Islet precursor cell (in vitro differentiated cells): ENCODE measurements at places on chromosomes 16 and 17.

DNA sequence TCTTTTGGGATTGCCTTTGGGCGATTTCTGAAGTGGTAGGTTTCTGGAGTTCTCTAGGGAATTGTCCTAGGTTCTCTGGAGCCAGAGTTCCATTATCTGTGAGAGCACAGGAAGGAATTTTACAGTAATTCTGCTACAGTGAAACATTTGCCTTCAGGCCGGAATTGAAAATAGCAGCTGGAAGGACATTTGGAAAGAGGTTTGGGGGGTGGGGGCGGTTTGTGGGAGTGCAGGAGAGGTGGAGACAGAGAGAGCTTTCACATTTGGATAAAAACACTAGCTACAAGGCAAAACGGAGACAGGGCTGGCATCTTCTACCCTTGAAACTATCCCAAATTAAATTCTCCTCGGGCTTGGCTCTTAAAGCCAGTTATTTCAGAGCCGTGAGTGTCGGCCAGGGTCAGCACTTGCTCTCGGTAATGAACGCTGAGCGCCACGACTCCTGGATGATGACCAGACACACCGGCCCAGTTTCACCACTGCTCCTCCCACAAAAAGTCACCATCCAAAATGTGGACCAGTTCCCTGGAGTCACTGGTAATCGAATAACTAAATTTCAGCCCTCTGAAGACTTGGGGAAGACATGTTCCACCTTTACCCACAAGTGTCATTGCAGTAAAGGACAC, 67.7 kb upstream of the TANC2 start:
- peak; percentile 95 for DNase-seq

DNA sequence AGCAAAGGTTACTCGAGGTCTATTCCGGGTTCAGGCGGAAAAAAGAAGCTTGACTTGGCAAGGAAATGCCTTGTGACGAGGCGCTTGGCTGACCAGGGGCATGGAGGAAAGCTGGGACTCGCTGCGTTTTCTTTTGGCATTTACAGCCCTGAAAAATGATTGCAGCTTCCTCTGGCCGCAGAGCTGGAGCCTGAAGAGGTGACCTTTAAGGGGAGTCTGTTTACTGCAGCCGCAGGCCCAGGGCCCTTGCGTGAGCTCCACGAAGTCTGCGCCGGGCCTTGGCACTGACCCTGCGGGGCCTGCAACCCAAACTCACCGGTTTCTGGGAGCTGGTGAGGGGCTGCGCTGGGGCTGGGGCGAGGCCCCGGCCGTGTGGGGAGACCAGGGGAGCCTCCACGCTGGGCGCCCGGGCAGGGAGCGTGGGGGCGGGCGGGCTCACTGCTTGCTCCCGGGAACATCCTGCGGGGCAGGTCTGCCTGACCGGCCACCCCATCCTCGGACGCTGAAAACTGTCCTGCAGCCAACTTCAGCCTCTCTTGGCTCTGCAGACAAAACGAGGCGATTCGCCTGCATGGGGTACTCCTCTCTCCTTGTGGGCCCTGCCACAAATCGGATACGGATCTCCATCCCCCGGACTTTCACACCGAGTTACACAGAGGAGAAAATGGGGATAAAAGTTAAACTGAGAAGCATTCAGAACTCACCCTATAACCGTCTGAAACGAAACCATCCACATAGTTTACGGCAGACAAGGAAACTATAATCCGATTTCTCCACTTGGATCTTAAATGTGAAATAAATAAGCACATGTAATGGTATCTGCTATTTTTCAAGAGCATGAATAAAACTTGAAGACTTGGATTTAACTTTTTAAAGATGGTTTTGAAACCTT, 206.3 kb upstream of the FOXF1 start:
- DNase-seq, result no peak

- DNase-seq, result no peak
Observed at GRCh38 chr16:68079626-68080344, 5.4 kb upstream of the NFATC3 start.

- no peak for DNase-seq
Observed at GRCh38 chr16:88994695-88995094, 17.7 kb upstream of the CBFA2T3 start.

GRCh38 chr16:9049241-9049640, 42.2 kb upstream of the HAPSTR1 start:
- DNase-seq, result no peak

- no peak for DNase-seq
Observed at GRCh38 chr17:80779961-80780380, 211.7 kb upstream of the CHMP6 start.

- no peak for DNase-seq
Observed at GRCh38 chr16:7867831-7868230, 535.2 kb downstream of the RBFOX1 start.

- no peak for DNase-seq
Observed at GRCh38 chr17:55344514-55344997, 77.1 kb downstream of the MMD start.

DNA sequence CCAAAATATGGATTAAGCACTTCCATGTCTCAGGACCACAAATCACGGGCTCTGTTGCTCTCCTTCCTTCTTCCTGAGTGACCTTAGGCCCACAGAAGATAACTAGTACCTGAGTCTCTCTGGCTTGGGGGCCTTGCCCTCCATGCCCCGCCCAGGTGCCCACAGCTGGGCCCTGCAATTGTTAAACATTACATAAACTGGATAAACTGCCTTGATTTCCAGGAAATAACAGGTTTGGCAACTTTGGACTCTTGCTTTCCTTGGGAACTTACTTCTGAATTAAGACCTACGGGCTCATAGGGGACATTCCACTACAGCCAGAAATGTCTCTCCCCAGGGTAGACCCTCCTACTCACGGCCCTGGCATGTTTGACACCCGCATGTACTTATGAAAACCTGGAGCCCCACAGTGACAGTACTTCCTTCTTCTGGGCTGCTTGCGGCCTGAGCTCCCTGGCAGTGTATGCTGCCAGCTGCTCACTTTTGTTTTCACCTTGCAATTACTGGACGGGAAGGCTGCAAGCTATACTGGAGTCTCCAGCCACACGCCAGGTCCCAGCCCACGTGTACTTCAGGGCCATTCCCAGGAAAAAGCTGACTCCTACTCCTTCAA, 2.3 kb upstream of the UBALD2 start:
- peak; percentile 79 for DNase-seq

GRCh38 chr16:85306071-85306792, 194.0 kb upstream of the CIBAR2 start:
- peak; percentile 94 for DNase-seq

GRCh38 chr17:18992454-18993130, 12.0 kb downstream of the FAM83G start:
- no peak for DNase-seq

GRCh38 chr16:66408163-66409048, 18.7 kb upstream of the BEAN1 start:
- peak; percentile 93 for DNase-seq

GRCh38 chr17:21239680-21240368, 13.4 kb downstream of the NATD1 start:
- peak; percentile 89 for DNase-seq

- DNase-seq, result no peak
Observed at GRCh38 chr17:81334987-81335772, 40.1 kb upstream of the SLC38A10 start.

DNA sequence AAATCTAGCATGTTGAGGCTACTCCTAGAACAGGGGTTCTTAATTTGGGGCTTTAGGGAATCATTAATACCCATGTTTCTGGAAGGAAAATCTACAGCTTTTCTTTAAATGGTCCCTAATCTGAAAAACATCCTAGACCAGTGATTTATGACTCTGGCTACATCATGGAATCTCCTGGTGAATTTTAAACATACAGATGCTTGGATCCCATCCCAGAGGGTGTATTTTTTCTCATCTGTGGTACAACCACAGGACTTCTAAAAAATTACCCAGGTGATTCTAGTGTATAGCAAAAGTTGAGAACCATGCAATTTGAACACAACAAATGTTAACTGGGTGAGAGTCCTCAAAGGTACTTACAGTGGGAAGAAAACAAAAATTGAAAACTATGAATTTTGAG, 41.5 kb downstream of the KANSL1 start:
- DNase-seq, result no peak

GRCh38 chr16:2428051-2428783, 1.0 kb upstream of the CCNF start:
- DNase-seq, result peak; percentile 82

DNA sequence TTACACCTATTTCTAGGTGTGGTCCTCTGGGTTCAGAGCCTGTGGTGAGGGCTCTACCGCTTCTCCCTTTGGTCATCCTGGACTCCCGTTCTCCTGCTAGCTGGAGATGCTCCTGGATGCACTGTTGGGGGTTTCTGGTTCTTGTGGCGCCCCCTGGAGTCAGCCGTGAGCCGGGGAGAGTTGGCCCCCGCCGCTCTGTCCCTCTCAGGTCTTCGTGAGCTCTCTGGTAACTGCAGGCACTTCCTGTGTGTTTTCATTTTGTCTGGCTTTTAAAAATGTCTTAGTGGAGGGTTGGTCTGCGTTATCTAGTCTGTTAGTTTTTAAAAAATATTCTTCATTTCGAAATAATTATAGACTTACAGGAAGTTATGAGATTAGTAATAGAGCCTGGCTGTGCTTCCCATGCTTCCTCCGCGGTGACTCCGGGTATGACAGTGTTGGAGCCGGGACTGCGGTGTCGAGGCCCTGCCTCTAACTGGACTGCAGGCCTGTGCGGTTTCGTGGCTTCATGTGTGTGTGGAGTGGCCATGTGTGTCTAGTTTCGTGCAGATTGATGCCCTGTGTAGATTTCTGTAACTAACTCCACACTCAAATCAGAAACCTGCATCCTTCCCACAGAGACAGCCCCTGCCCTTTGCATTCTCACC, 78.0 kb upstream of the ZNF750 start:
- peak; percentile 81 for DNase-seq

DNA sequence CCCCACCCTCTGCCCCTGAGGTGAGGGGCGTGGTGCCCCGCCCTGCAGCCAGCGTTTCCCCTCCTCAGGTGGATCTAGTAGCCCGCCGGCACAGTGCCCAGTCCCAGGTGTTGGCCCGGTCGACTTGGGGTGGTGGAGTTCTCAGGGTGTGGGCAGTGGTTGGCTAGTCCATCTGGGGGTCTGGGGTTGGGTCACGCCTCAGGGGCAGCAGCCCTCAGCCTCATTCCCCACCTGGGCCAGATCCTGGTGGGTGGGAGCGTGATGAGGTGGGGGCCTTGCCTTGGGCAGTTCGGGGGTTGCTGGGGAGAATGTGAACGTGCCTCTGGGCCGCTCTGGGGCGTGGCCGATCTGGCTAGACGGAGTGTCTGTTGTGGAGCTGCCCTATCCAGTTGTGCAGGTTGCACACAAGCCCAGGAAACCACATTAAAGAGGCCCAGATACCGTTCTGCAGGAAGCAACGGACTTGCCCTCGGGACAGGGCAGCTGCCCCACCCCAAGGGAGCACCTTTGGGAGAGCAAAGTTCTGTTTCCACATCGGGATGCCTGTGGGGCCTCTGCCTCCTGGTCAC, 32.0 kb downstream of the GSE1 start:
- DNase-seq, result peak; percentile 79

- peak; percentile 58 for DNase-seq
Observed at GRCh38 chr17:78170692-78171590, 2.6 kb downstream of the SYNGR2 start.

- no peak for DNase-seq
Observed at GRCh38 chr17:81727324-81728031, 15.4 kb downstream of the SLC25A10 start.

GRCh38 chr17:36919407-36919968, 17.8 kb upstream of the LHX1 start:
- DNase-seq, result no peak

- peak; percentile 85 for DNase-seq
Observed at GRCh38 chr17:17729620-17730249, 48.5 kb downstream of the RAI1 start.

DNA sequence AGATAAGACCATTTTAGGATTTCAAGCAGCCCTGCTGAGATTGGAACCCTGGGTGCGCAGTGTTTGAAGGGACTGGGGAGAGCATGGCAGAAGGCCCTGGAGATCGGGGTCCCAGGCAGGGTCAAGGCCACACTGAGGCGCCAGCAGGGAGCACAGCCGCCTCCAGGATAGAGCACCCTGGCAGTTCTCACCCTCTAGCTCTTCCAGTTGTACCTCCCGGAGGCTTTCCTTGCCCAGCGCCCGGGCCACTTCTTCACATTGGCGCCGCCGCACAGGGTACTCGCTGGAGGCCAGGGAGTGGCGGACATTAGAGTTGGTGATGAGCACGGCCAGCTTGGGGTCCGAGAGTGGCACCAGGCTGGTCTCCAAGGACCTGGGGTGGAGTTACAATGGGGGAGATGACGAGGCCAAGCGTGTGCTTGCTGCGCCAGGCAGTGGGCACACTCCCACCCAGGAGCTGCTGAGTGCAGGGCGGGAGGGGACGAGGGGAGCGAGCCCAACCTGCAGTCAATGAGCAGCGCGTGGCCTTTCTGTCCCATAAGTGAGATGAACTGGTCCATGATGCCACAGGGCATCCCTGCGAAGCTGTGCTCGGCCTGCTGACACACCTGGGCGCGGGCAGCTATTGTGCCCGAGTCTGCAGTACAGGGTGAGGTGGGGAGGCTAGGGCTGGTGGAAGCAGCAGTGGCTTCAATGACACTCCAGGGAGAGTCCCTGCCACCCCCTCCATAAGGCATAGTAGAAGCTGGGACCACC, 2.3 kb downstream of the GALK1 start:
- DNase-seq, result no peak

GRCh38 chr16:77946823-77947222, 75.5 kb upstream of the CLEC3A start:
- DNase-seq, result peak; percentile 83
